ENCODE measurements at places on chromosomes 3 and 15.

DNA sequence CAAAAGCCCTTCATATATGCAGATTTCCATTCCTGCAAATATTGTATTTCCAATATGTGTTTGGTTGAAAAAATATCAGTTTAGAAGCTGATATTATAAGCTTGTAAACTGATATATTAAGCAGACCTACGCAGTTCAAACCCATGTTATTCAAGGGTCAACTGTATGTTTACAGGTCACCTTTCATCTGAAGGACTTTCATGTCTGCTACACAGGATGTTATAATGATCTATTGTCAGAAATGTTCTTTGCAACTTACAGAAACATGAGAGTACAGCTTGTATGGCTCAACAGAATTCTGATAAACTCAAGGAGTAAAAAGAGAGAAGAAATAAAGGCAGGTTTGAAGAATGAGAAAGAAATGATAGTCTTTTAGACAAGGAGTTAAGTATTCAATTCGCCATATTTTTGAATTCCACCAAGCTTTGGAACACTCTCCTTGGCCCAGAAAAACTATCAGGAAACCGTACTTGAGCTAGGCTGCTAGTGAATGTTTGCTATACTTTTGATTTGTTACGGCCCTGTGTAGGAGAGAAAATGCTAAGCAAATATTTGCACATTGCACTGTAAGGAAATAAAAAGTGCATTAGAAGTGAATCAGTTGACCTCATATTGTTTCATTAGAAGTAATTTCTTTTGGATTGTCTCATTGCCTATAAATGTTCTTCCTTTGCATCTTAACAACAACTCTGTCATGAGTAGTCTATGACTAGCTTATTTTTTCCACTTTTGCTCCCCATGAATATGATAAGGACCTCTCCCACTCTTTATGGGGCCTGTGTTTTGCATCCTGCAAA, 81.2 kb downstream of the NEK11 start:
- DNase-seq = no peak
- H3K27me3 ChIP-seq = no peaks in the 10 kb centered on the region
- no peaks in the 10 kb centered on the region for H3K4me1 ChIP-seq
- peaks cover 2% of the 10 kb centered on the region for H3K36me3 ChIP-seq

GRCh38 chr3:13159890-13160289, 86.7 kb upstream of the IQSEC1 start:
- H3K27ac ChIP-seq = no peak overlapping the region
- DNase-seq = no peak
- H3K4me3 ChIP-seq = no peak overlapping the region
- H3K27me3 ChIP-seq = no peaks in the 10 kb centered on the region
- peaks cover under 1% of the 10 kb centered on the region for H3K36me3 ChIP-seq

DNA sequence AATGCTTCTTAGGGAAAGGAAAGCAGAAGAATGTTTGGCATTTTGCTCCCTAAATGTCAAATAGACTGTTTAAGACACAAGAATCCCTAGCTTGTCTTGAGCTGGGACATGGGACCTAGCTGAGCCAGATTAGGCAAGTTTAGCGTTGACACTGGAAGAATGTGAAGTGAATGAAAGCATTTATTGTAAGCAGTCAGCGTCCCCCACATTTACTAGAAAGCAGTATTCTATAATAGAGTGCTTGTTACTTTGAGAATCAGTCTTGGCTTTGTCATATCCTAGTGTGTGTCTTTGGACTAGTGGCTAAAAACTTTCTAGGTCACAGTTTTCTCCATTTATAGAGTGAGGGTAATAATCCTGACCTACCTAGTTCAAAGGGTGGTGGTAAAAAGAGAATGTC, 161.6 kb downstream of the ADAMTSL3 start:
- H3K27me3 ChIP-seq = no peaks in the 10 kb centered on the region
- H3K27ac ChIP-seq = no peak overlapping the region
- H3K36me3 ChIP-seq = no peaks in the 10 kb centered on the region
- no peaks in the 10 kb centered on the region for H3K4me1 ChIP-seq
- H3K4me3 ChIP-seq = no peak overlapping the region
- no peak for DNase-seq

DNA sequence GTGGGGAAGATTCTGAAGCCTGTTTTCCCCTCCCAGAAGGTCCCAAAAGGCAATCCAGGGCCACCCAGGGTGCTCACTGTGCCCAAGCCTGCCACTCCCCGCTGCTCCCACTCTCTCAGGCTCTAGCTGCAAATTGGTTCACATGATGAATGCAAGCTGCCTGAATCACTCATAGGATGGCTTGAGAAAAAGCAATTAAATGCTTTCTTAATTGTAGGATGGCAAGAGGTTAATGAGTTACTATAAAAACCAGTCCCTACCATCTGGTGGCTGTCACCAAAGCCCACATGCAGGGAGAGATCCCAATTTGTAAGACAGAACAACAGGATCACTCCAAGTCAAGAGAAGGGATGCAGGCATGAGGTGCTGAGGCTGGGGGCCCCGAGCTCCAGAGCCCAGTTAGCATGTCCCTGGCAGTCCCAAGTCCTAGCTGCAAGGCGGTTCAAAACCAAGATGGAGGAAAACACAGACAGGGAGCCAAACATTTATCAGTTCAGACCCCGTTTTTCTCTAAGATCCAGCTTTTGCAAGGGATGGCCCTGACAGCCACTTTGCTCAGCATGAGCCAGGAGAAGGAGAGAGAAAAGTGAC, 207.1 kb downstream of the UACA start:
- H3K4me3 ChIP-seq = no peak overlapping the region
- DNase-seq = no peak
- no peak overlapping the region for H3K27ac ChIP-seq
- H3K27me3 ChIP-seq = no peaks in the 10 kb centered on the region
- peaks cover 3% of the 10 kb centered on the region for H3K36me3 ChIP-seq

DNA sequence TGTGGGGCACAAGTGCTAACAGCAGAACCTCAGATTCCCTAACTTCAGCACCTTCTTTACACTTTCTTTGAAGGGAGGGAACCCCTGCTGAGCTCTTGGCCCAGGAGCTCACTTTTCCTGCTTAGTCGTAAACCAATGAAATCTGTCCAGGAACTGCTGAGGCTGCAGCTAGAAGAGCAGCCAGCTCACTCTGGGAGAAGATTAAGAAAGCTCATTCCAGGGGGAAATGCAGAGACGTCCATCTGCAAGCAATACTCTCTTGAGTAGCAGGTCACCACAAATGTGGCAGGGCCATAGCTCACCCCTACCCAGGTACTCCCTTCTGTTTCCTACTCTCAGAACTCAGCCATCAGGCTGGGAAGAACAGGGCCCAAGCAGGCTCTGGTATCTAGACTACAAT, 103.3 kb downstream of the WDR76 start:
- H3K27ac ChIP-seq = no peak overlapping the region
- H3K27me3 ChIP-seq = peaks cover 42% of the 10 kb centered on the region
- H3K4me3 ChIP-seq = no peak overlapping the region
- H3K36me3 ChIP-seq = no peaks in the 10 kb centered on the region
- DNase-seq = no peak
- H3K4me1 ChIP-seq = no peaks in the 10 kb centered on the region

DNA sequence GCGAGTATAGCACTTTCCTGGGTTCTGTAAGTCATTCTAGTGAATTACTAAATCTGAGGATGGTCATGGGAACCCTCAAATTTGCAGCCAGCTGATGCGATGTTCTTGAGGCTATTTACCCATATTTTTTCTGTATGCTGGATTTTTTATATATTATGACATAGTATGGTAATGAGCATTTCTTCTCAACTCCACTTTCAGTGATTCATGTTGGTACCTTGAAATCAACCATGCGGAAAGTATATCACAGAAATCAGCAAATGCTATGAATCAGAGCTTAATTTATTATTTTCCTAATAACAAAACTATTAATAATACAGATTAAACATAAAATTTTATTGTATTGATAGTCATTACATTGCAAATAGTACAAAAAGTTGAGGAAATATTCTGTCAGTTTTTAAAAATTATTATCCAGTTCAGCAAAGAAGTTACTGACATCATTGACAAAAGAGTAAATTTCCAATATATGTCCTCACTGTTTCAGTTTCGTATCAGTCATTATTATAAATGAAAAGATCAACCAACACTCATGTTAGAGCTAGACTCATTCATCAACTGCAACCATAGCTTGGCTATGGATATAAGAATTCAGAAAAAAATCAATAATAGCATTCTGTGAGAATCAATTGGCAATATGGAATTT, 164.3 kb upstream of the SETMAR start:
- H3K27me3 ChIP-seq = no peaks in the 10 kb centered on the region
- no peak overlapping the region for H3K4me3 ChIP-seq
- H3K27ac ChIP-seq = no peak overlapping the region
- no peaks in the 10 kb centered on the region for H3K4me1 ChIP-seq

- H3K4me3 ChIP-seq = no peak overlapping the region
- no peak overlapping the region for H3K27ac ChIP-seq
- H3K36me3 ChIP-seq = no peaks in the 10 kb centered on the region
- no peak for DNase-seq
- H3K4me1 ChIP-seq = peaks cover 17% of the 10 kb centered on the region
- peaks cover 45% of the 10 kb centered on the region for H3K27me3 ChIP-seq
Measured at GRCh38 chr15:48888836-48889235, 10.9 kb downstream of the EID1 start.
